Kasumi-1 (cell line): ENCODE measurements at places on chromosomes 1 and 21.

DNA sequence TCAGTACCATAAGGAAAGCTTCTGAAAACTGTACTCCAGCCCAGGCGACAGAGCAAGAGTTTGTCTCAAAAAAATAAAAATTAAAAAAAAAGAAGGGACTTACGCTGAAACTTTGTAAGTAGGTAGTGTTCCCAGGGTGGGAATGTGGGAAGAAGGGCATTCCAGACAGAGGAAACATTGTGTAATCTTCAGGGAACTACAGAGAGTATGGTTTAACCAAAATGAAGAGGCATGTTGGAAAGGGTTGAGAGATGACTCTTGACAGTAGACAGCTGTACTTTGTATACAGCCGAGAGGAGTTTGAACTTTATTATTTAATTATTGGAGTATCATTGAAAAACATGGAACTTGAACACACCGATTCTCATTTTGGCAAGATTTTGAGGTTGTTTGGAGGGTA lies 43.0 kb downstream of the PPP2R5A start:
- DNase-seq: no peak

- DNase-seq: no peak
Observed at GRCh38 chr1:6688757-6689156, 12.9 kb downstream of the DNAJC11 start.

GRCh38 chr1:114208714-114209113 lies 55.0 kb upstream of the SYT6 start:
- no peak for DNase-seq

- no peak for DNase-seq
Observed at GRCh38 chr1:87942165-87942564, 613.5 kb downstream of the LMO4 start.

DNA sequence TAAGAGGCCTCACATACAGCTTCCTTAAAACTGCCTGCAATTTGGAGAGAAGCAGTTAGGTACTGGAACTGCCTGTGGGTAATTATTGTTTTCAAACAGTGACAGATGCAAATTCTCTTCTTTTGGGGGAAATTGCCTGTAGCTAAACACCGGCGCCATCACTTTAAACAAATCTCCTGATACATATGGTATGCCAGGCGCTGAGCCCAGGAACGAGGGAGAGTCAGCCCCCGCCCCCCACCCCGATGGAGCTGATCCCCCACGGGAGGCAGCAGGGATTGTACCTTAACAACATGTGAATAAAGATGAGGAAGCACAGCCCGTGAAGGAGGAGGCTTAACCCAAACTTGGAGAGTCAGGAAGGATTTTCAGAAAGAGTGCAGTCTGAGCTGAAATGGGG lies 7.1 kb downstream of the TMEM51 start:
- no peak for DNase-seq

- DNase-seq: peak; percentile 62
Observed at GRCh38 chr1:117093870-117094621, 27.5 kb downstream of the TRIM45 start.

DNA sequence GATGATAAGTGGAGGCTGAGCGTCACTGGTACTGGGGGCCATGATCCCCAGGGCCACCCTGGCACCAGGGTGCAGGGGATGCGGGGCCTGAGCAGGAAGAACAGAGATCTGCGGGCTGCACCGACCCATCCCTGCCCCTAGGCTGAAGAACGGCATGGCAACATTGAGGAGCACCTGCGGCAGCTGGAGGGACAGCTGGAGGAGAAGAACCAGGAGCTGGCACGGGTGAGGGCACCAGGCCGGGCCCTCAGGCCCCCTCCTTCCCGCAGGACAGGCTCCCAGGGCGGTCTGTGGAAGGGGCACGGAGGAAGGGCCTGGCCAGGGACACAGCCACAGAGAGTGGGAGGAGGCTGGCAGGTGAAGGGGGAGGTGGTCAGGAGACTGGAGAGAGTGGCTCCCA lies 21.8 kb downstream of the PPFIA4 start:
- DNase-seq: no peak

DNA sequence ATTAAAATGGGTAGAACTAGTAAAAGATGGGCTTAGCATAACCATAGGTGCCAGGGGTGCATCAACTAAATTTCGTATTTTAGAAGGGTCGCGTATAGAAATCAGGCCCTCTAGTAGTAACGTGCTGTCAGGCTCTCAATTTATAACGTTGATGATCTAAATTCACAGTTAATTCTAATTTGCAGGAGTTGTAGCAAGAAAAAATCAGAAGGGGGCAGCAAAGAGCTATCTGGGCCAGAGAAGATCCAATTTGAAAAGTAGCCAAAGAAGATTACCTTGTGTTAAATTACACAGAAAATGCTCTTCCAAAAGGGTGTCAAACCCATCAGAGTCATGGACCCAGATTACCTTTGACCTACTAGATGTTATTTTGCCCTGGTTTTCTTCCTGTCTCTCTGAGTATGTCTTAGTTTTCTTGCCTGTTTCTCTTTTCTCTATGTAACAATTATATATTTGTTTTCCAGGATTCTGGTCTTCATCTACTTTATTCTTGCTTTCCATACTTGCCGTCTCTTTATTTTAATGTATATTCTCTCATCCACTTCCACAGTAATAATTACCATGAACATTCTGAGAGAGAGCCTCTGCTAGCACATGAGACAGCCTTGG lies 1030.9 kb downstream of the AMY1C start:
- DNase-seq: peak; percentile 56

GRCh38 chr1:40948741-40949443 lies 30.6 kb upstream of the CTPS1 start:
- peak; percentile 90 for DNase-seq

GRCh38 chr21:45997495-45998275 lies 16.1 kb downstream of the COL6A1 start:
- DNase-seq: no peak

- DNase-seq: peak; percentile 76
Observed at GRCh38 chr1:235093696-235094592, 34.7 kb downstream of the TOMM20 start.

DNA sequence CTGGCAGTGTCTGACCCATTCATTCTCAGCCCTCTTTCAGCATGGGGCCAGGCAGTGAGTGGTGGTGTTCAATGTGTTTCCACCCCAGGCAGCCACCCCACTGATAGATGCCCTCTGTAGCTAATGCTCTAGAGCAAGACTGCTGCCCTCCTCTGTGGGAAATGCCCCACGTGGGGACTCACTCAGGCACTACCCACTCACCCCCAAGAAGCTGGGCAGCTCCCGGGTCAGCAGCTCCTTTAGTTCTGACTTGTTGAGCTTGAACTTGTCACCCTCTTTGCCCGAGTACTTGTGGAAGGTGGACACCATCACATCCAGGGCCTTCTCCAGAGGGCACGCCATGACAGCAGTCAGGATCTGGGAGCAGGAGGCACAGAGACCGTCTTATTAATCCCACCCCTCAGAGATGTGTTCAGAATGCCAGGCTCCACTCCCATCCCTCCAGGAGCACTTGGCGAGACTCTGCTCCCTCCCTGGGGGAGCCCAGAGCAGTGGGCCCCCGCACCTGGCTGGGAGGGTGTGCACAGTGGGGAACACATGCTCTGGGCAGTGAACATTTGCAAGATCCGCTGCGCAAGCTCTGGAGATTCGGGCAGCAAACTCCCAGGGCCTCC lies 1.0 kb downstream of the S100A4 start:
- no peak for DNase-seq

DNA sequence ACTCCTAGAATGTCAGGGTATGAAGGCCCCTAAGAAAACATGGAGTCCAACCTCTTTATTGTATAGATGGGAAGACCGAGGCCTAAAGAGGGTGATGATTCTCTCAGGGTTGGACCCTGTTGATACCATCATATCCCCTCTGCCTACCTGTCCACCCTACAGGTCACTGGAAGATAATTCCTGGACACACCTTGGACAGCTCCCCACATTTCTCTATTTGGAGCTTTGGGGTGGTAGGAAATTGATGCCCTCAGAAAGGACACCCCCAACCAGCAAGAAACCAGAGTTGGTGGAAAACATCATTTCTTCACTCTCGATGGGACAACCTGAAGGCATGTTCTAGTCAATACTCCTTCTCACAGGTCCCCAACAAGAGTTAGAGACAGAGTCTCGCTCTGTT lies 3.0 kb upstream of the TCEA3 start:
- no peak for DNase-seq

GRCh38 chr1:37840711-37841110 lies 18.7 kb downstream of the MTF1 start:
- no peak for DNase-seq

GRCh38 chr1:160774886-160775719 lies 20.9 kb upstream of the LY9 start:
- no peak for DNase-seq

- no peak for DNase-seq
Observed at GRCh38 chr1:149848340-149849110, 50.8 kb upstream of the BOLA1 start.

GRCh38 chr21:21137986-21138385 lies 139.8 kb downstream of the NCAM2 start:
- no peak for DNase-seq

DNA sequence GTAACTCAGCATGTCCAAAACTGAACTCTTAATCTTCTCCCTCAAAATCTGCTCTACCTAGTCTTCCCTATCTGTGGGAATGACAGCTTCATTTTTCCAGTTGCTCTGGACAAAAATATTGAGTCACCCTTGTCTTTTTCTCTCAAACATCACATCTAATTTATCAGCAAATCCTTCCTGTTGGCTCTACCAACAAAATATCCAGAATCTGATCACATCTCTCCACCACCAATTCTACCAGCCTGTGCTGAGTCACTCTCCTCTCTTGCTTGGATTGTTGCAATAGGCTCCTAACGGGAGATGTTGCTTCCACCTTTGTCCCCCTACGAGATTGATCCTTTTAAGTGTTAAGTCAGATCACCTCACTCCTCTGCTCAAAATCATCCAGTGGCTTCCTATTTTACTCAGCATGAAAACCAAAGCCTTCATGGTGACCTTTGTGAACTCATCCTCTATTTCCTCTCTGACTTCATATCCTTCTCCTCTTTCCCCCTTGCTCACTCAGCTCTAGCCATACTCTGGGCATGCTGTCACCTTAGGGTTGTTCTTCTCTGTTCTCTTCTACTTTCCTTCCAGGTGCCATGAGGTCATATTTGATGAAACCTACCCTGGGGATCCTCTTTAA lies 21.5 kb upstream of the SMYD2 start:
- DNase-seq: no peak

DNA sequence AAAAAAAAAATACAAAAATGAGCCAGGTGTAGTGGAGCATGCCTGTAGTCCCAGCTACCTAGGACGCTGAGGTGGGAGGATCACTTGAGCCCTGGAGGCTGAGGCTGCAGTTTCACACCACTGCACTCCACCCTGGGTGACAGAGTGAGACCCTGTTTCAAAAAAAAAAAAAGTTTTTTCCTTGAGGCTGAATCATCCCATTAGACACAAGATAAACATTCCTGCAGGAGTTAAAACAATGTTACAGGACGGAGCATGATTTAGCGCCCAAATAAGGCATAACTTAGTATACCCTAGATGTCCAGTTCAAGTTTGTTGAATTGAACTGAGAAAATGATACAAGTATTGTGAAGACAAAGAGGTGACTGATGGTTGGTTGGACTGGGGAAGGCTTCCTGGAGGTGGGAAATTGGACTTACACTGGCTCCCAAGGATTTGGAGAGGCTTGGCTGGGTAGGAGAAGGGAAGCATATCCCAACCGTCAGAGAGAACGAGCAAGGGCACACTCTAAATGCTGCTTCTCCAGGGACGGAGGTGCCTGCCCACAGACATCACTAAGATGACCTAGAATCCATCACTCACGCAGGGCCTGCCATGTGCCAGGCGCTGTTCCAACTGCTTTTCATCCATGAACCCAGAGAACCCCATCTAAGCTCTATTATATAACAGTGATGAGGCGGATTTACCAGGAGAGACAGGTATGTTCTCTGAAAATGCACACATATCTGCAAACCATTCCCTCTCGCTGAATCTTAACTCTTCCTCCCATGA lies 610.6 kb downstream of the KIF26B start:
- DNase-seq: no peak

GRCh38 chr1:240387051-240387450 lies 224.9 kb downstream of the GREM2 start:
- no peak for DNase-seq

GRCh38 chr1:39754026-39754570 lies 15.4 kb downstream of the PPIE start:
- DNase-seq: no peak

DNA sequence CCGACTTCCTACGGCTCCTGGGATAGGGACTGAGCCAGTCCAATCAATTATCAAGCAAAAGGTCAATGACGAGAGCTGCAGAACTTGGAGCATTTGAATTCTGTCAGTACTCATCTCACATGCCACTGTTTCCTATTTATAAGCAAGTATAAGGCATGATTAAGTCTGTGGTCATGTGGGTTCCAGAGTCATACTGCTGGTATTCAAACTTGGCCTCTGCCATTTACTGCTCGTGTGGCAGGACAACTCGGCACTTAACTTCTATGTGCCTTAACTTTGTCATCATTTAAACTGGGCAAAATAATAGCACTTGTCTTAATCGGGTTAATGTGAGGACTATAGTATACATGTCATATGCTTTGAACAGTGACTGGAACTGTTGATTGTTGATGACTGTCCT lies 44.9 kb upstream of the TNFSF18 start:
- DNase-seq: no peak

- peak; percentile 51 for DNase-seq
Observed at GRCh38 chr1:31587720-31588423, 11.6 kb downstream of the TINAGL1 start.

DNA sequence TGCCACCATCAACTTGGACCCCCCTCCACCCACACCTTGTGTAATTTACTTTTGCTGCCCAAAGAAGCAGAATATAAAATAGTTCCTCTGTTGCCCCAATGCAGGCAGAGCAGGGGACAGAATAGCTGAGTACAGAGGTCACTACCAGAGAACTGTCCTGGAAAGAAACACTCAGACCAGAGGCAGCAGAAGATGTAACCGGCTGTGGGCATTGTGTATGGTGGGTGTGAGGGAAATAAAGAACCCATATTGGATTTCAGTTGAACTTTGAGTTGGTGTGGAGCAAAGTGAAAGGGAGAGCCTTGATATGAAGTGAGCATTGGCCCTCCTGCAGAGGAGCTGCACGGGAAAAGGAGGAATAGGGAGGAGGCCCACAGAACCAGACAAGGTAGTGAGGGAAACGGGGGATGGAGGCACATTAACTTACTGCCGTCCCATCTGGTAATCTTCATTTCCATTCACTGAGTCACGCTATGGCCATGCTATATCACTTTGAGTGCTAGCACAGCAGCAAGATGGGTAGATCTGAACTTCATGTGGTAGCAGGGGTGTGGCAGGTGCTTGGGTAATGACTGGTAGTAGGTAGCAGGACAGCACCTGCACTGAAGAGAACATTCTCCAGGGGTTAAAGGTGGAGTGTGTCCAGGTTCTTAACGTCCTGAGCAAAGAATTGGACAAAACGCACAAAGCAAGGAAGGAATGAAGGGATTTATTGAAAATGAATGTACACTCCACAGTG lies 56.3 kb upstream of the FBXO28 start:
- no peak for DNase-seq

- peak; percentile 17 for DNase-seq
Observed at GRCh38 chr1:159854693-159855192, 7.7 kb downstream of the VSIG8 start.

- no peak for DNase-seq
Observed at GRCh38 chr1:9121496-9122409, 7.1 kb downstream of the GPR157 start.
